ENCODE measurements at places on chromosomes 11 and 22. TPM values are rescaled to one million over a fixed set of nuclear protein-coding genes. Genes with fewer than 3 reads are reported as not detected.

The OR8A1 gene
- not detected for total RNA-seq

The CRYAB gene
- total RNA-seq: 3,608 TPM

The C11orf21 gene
- total RNA-seq: 11.9 TPM

The CST6 gene
- 2.6 TPM for total RNA-seq

The GALNT18 gene
- total RNA-seq: 22.2 TPM

The MRGPRX3 gene
- not detected for total RNA-seq

The THRSP gene
- total RNA-seq: 1.9 TPM

- no peaks in the 10 kb centered on the region for H3K27me3 ChIP-seq
- DNase-seq: no peak
- no peaks in the 10 kb centered on the region for H3K36me3 ChIP-seq
- no peak overlapping the region for H3K27ac ChIP-seq
- H3K4me3 ChIP-seq: no peak overlapping the region
Measured at GRCh38 chr11:127106938-127107337, 106.4 kb upstream of the KIRREL3 start.

DNA sequence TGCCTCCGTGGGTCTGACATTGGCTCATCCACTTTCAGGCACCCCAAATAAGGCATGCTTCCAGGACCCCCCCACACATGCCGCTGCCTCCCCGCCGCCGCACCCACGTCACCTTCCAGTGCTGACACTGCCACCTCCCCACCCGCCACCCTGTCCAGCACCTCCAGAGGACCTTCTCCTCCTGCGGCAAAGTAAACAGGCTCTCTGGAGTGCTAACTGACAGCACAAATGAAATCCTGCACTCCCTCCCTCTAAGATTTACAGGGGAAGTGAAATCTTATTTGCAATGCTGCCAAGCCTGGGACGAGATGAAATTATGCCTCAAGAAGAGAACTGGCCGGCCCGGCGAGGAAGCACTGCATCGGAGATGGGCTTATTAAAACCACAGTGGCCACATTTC is 35.3 kb downstream of the MACROD1 start:
- H3K36me3 ChIP-seq: no peaks in the 10 kb centered on the region
- no peak overlapping the region for H3K27ac ChIP-seq
- no peak for DNase-seq
- H3K4me3 ChIP-seq: no peak overlapping the region

DNA sequence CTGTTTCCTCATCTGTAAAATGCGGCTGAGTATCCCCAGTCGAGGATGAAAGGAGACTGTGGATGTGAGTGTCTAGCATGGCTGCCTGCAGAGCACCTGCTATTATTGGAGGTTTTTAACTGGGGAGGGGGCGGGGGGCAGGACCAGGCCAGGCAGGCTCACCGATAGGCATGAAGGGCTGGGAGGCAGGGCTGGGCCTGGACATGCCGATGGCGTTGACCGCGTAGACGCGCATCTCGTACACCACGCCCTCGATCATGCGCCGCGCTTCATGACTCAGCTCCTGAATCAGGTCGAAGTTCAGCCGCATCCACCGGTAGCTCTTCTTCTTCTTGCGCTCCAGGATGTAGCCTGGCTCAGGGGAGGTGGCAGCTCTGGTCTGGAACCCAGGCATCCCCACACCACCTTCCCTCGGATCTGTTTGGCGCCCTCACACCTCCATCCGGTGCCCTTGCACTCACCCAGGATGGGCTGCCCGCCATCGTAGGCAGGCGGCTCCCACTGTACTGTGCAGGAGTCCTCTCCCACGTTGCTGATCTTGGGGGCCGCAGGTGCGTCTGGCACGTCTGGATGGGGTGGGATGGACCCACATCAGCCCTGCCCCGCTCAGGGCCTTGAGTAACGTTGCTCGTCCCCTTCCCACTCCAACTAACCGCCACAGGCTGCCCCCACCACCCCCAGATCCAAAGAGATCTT is 15.1 kb downstream of the MYBPC3 start:
- peak overlapping the region; percentile 32 for H3K27ac ChIP-seq
- no peak for DNase-seq
- H3K36me3 ChIP-seq: peaks cover 88% of the 10 kb centered on the region
- no peaks in the 10 kb centered on the region for H3K27me3 ChIP-seq

GRCh38 chr11:102251423-102251822 is 65.9 kb upstream of the BIRC3 start:
- H3K36me3 ChIP-seq: no peaks in the 10 kb centered on the region
- no peaks in the 10 kb centered on the region for H3K27me3 ChIP-seq
- DNase-seq: no peak
- H3K4me1 ChIP-seq: no peaks in the 10 kb centered on the region
- no peak overlapping the region for H3K4me3 ChIP-seq
- H3K27ac ChIP-seq: no peak overlapping the region

DNA sequence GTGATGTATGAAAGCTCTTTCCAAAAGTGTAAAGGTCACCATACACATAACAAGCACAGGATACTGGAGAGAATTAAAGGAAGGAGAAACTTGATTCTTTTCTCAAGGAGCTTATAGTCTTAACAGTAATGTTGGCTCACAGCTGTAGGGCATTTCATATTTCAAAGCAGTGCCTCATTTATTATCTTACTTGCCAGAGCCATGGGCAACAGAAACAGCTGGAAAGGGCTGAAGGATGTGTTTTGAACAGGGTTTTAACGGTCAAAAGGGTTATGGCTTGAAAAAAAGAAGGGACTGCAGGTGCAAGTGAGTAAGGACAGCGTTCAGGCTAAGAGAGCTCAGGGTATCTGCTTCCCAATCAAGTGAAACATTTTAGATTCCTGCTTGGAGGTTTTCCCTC is 2.7 kb upstream of the GRAMD1B start:
- H3K27ac ChIP-seq: no peak overlapping the region
- no peak overlapping the region for H3K4me3 ChIP-seq
- H3K36me3 ChIP-seq: no peaks in the 10 kb centered on the region
- H3K4me1 ChIP-seq: no peaks in the 10 kb centered on the region

DNA sequence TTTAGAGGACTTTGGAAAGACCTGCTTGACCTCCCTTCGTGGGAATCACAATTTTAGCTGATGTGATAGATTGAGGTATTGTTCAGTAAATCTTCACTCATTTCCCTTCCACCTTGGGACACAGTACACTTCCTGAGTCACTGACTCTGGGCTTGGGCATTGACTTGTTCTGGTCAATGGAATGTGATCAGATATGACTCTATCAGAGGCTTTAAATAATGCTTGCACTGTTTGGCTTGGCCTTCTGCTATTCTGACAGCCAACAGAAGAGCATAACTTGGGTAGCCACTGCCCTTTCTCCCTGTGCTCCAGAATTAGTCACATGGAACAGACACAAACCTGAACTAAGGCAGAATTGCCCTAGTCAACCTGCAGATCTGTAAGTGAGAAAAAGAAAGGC is 12.5 kb downstream of the PRR5L start:
- no peaks in the 10 kb centered on the region for H3K4me1 ChIP-seq
- DNase-seq: no peak
- no peak overlapping the region for H3K4me3 ChIP-seq
- no peaks in the 10 kb centered on the region for H3K36me3 ChIP-seq

DNA sequence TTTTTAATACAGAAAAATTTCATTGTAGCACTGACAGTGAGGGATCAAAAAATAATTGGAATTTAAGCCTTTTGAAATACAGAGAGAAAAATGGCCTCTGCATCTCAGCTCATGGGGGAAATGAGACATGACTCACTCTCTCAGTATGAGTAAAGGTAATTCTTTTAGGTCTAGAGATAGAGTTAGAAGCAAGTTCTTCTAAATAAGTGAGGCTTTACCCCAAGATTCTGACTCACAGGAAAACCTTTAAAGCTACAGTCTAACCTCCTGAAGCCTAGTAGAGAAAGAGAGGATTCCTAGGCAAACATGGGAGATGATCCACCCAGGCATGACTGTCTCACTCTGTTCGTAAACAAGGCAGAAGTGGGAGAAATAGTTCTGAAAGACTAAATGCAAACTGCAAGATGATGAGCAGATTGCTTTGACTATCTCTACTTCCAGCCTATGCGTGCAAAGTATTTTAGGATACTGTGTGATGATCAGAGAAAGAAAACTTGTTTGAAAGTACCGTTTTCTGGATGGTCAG is 1003.3 kb upstream of the CCDC90B start:
- no peak overlapping the region for H3K4me3 ChIP-seq
- H3K27me3 ChIP-seq: no peaks in the 10 kb centered on the region
- no peak for DNase-seq
- H3K36me3 ChIP-seq: no peaks in the 10 kb centered on the region

- no peak overlapping the region for H3K4me3 ChIP-seq
- no peak for DNase-seq
- peak overlapping the region; percentile 37 for H3K27ac ChIP-seq
- H3K4me1 ChIP-seq: no peaks in the 10 kb centered on the region
Measured at GRCh38 chr11:7609521-7609920, 63.8 kb downstream of the CYB5R2 start.

GRCh38 chr11:45252877-45253276 is 33.3 kb downstream of the SYT13 start:
- no peaks in the 10 kb centered on the region for H3K4me1 ChIP-seq
- H3K4me3 ChIP-seq: no peak overlapping the region
- no peak for DNase-seq

GRCh38 chr11:116169776-116170175 is 603.0 kb downstream of the BUD13 start:
- DNase-seq: peak; percentile 18
- H3K36me3 ChIP-seq: no peaks in the 10 kb centered on the region
- H3K4me3 ChIP-seq: no peak overlapping the region
- no peaks in the 10 kb centered on the region for H3K27me3 ChIP-seq

DNA sequence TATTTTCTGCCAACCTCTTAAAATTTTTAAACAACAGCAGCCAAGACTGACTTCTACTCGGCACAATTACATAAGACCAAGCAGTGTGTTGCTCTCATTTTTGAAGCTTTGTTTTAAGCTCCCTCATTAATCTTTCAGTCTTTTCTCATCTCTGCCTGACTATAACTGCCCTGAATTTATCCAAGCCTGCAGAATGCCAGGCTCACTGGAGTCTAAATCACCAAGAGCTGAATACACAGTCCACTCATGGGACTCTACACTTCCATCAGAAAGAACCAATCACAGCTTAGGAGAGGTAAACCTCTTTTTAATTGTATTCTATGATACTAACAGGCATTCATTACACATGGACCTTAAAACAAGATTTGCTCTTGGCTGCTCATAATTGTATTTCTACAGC is 178.7 kb downstream of the CADM1 start:
- no peak overlapping the region for H3K4me3 ChIP-seq
- H3K4me1 ChIP-seq: no peaks in the 10 kb centered on the region
- H3K27me3 ChIP-seq: no peaks in the 10 kb centered on the region
- no peak for DNase-seq
- no peak overlapping the region for H3K27ac ChIP-seq
- no peaks in the 10 kb centered on the region for H3K36me3 ChIP-seq

DNA sequence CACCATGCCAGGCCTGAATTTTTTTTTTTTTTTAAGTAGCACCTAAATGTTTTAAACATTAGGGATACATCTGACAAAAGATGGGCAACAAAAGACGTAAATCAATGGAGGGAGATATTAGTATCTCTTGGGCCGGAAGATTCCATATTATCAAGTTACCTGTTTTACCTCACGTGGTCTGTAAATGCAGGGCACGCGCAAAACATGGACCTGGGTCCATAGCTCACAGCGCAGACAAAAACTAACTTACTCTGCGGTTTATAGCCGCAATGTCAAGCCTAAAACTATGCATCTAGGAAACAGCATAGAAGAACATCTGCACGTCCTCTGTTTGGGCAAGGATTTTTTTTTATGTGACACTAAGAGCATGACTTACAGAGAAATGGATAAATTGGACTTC is 31.5 kb upstream of the PANX2 start:
- H3K4me1 ChIP-seq: no peaks in the 10 kb centered on the region
- DNase-seq: no peak
- no peaks in the 10 kb centered on the region for H3K27me3 ChIP-seq

DNA sequence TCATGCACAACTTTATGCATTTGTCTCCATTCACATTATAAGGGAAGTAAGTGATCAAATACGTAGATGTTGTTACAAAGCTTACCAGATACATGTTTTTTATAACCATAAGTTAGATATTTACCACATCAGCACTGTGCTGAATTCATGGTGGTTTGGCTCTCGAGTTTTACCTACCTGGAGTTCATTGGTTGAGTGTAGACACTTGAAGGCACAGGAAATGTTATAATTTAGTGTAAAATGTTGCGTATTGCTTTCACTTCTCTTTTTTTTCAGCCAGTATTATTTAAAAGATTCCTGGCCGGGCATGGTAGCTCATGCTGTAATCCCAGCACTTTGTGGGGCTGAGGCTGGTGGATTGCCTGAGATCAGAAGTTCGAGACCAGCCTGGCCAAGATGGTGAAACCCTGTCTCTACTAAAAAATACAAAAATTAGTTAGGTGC is 53.1 kb upstream of the GRK2 start:
- no peak overlapping the region for H3K4me3 ChIP-seq
- no peak overlapping the region for H3K27ac ChIP-seq
- no peaks in the 10 kb centered on the region for H3K27me3 ChIP-seq

DNA sequence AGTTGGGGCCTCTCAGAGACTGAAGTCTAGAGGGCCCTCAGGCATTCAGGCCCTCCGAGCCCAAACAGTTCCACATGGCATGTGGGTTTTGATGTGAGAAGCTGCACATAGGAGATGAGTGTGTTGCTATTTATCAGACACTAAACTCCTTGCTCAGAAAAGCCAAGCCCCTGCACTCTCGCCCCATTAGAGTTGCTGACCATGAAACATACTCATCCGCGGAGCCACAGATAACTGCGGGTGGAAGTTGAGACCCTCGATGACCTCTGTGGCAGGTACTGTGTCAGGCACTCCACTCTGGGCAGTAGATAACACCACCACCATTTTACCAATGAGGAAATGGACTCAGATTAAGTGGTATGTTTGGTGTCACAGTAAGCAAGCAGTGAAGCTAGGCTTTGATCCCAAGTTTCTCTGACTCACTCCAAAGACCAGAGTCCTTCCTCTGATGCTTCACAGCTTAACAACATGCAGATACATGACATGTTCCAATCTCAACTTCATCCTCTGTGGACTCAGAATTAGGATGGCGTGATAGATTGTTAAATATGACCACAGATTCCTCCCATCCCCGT is 202.1 kb downstream of the ADAMTS15 start:
- DNase-seq: no peak
- H3K4me3 ChIP-seq: no peak overlapping the region
- H3K4me1 ChIP-seq: peaks cover 78% of the 10 kb centered on the region
- H3K36me3 ChIP-seq: no peaks in the 10 kb centered on the region
- H3K27ac ChIP-seq: peak overlapping the region; percentile 64
- H3K27me3 ChIP-seq: no peaks in the 10 kb centered on the region

DNA sequence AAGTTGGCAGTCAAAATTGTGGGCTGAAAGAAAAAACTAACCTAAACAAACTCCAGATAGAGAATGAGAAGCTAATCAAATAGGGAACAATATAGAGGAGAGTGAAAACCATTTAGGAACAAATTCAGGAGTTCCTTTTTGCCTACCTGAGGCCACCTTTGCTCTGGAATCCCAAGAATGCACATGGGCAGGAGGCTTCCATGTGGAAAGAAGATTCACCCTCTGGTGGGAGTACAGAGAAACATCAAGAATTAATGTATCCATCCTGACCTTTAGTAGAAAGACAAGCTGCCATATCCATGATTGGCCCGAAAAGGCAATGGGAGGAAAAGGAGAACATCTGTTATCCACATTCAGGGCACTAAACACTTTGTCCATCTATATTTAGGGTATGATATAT is 35.0 kb upstream of the MRGPRX1 start:
- H3K4me3 ChIP-seq: no peak overlapping the region
- no peaks in the 10 kb centered on the region for H3K27me3 ChIP-seq
- DNase-seq: no peak
- no peaks in the 10 kb centered on the region for H3K4me1 ChIP-seq
